ENCODE measurements at places on chromosomes 5 and 9. TPM values are rescaled to one million over a fixed set of nuclear protein-coding genes. Genes with fewer than 3 reads are reported as not detected.

- H3K27me3 ChIP-seq: no peaks in the 10 kb centered on the region
- H3K27ac ChIP-seq: no peak overlapping the region
- no peak overlapping the region for H3K4me3 ChIP-seq
- no peaks in the 10 kb centered on the region for H3K4me1 ChIP-seq
- no peaks in the 10 kb centered on the region for H3K36me3 ChIP-seq
Measured at GRCh38 chr5:13878357-13878756, 66.1 kb downstream of the DNAH5 start.

- H3K27ac ChIP-seq: no peak overlapping the region
- peaks cover 17% of the 10 kb centered on the region for H3K4me1 ChIP-seq
- H3K4me3 ChIP-seq: no peak overlapping the region
- no peaks in the 10 kb centered on the region for H3K36me3 ChIP-seq
Measured at GRCh38 chr9:107249131-107249533, 33.9 kb upstream of the RAD23B start.

DNA sequence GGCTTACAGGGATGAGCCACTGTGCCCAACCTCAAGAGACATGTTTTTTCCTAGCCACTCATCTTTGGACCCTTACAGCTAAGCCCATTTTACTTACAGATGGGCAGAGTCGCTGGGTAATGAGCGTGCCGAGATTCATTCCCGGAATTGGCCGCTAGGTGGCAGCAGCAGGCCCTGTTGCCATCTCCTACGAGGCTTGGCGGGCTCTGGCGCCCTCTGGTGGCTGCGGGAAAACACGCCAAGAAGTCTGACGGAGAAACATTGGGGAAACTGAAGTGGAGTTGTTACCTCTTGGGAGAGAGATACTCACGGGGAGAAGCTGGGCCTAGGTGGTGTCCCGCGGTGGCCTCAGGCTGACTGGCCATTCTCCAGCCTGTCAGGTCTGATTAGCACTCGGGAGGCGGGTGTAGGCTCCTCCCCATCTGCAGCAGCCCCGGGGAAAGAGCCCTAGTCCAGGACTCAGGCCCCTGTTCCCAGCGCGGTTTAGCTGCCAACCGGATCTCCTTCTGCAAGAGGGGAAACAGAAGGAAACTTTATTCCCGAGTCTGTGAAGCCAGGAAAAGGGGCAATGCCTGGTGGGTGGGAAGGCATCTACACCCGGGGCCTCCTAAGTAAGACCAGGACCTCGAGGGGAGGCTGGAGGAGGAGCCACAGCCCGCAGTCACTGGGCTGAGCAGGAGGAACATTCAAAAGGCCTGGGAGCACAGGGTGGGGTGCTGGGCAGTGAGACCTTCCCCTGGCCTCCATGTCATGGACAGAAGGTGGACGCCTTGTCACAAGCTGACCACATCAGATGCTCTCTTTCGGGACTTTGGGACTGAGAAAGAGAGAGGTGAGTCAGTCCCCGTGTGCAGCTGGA lies 9.7 kb downstream of the PTGES2 start:
- peaks cover 55% of the 10 kb centered on the region for H3K36me3 ChIP-seq
- H3K4me3 ChIP-seq: no peak overlapping the region
- no peak overlapping the region for H3K27ac ChIP-seq
- no peaks in the 10 kb centered on the region for H3K27me3 ChIP-seq
- H3K4me1 ChIP-seq: peaks cover 6% of the 10 kb centered on the region

DNA sequence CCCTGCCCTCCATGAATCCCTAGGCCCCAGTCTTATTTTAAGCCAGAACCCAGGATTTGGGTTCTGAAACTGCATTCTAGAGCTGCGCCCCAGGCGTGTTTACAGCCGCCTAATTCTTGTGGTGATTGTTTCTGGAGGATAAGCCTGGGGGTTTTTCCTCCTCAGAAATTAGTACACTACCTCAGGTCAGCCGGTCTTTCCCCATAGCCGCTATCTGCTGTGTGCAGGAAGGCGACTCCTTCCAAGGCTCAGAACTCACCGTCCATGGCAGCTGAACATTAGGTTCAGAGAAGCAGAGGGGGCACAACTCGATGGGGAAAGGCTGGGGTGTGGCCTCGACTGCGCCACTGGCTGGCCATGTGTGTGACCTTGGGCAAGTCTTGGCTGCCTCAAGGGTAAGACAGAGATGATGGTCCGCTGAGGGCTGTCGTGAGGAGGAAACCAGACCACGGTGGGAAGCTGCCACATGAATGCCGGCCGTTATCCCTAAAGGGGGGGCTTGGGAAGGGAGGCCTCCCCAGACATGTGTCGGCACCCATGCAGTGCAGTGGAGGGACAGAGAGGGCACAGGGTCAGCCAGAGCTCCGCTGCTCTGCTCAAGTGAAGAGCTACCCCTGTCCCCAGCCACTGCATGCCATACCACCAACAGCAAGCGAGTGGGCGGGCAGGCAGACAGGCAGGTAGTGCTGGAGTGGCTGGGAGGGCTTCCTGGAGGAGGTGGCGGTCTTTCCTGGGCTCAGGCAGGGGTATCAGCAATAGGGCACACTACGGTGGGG lies 28.9 kb downstream of the SHB start:
- no peaks in the 10 kb centered on the region for H3K27me3 ChIP-seq
- peaks cover 63% of the 10 kb centered on the region for H3K4me1 ChIP-seq
- no peak overlapping the region for H3K27ac ChIP-seq
- no peaks in the 10 kb centered on the region for H3K36me3 ChIP-seq

SPINK7 gene
- total RNA-seq: not detected

IL5 gene
- total RNA-seq: not detected
